ENCODE measurements at places on chromosomes 4 and X.

GRCh38 chrX:68690936-68691501 lies 43.6 kb downstream of the STARD8 start:
- DNase-seq: no peak

DNA sequence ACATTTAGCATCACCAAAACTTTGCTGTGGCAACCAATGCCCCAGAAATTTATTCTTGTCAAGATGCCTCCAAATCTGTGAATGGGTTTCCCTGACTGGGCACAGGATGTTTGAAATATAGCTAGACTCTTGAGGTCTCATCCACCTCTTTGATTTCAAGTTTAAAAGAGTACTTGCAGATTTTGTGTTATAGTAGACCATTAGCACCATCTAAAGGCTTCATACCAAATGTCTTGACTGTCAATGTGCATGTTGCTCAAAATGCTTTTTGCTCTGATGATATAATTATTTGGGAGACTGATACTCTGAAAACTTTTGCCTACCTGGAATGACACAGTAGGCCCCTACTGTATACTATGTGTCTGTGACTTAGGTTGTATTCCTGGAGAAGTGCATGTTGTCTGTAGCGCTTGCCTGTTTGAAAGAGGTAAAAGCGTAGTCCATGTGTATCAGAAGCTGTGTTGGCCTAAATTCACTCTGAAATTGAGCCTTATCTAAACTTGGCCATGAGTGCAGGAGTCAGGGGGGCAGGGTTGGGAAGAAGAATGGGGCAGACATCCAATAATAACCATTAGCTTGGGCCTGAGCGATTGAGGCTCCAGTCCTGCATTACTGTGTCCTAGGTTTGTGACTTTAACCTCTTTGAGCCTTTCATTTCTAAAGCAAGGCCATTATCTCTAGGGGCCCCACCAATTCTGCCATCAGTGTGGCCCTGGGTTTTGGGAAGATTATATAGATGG lies 33.8 kb downstream of the NDP start:
- DNase-seq: no peak

DNA sequence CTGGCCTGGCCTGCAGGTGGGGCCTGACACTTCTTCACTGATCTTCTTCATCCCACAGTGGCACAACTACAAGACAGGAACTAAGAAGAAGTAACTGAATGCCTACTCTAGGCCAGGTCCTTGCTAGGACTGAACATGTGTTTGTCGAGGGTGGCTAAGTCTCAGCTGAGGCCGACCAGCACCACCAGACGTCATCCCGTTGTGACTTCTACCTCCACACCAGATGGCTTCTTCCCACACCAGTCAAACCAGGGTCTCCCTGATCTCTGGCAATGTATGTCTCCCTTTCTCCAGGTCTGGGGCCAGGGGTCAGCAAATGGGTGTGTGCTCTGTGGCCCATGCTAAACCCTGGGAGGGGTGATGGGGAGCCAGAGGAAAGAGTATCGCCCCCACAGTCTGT lies 40.2 kb downstream of the PJA1 start:
- no peak for DNase-seq

DNA sequence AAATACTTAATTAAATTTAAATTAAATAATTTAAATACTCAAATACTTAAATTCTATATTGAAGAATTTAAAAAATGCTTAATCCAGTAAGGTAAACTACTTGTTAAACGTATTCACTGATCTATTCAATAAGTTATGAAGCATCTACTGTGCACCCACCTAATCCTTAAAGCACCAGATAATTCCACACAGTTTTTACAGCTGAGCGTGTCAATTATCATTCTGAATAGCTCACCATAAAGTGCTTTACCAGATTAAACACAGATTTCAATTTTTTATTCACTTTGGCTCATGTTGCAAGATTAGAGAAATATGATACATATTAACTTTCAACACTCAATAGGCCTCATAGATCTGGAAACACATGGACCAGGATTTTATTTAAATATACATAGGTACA lies 79.2 kb upstream of the DDIT4L start:
- no peak for DNase-seq

- DNase-seq: peak; percentile 55
These were observed at the start of gene GDI1 for GRCh38 chrX:154436983-154437752. Gene GDI1 (plus strand): TSS chrX:154437154. CDS start chrX:154437255, 101 bp downstream.
